ENCODE measurements at places on chromosomes 16 and 17.

- peak; percentile 76 for DNase-seq
Measured at GRCh38 chr17:6913608-6914443, 82.0 kb upstream of the ALOX12 start.

DNA sequence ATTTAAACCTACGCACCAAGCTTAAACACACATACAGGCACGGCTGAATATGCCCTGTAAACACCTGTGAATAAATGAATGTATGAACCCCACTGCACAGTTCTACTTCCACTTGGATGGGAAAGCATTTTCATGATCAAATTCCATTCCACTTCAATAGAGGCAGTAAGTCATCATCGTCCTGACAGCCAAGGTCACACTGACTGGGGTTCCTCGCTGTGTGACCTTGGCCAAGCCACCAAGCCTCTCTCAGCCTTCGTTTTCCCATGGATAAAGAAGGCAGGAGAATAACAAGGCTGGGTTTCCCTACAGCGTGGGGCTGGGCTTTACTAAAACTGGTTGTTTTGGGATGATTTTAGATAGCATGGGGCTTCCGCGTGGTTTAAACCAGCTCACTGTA is 82.8 kb downstream of the TBC1D16 start:
- no peak for DNase-seq

DNA sequence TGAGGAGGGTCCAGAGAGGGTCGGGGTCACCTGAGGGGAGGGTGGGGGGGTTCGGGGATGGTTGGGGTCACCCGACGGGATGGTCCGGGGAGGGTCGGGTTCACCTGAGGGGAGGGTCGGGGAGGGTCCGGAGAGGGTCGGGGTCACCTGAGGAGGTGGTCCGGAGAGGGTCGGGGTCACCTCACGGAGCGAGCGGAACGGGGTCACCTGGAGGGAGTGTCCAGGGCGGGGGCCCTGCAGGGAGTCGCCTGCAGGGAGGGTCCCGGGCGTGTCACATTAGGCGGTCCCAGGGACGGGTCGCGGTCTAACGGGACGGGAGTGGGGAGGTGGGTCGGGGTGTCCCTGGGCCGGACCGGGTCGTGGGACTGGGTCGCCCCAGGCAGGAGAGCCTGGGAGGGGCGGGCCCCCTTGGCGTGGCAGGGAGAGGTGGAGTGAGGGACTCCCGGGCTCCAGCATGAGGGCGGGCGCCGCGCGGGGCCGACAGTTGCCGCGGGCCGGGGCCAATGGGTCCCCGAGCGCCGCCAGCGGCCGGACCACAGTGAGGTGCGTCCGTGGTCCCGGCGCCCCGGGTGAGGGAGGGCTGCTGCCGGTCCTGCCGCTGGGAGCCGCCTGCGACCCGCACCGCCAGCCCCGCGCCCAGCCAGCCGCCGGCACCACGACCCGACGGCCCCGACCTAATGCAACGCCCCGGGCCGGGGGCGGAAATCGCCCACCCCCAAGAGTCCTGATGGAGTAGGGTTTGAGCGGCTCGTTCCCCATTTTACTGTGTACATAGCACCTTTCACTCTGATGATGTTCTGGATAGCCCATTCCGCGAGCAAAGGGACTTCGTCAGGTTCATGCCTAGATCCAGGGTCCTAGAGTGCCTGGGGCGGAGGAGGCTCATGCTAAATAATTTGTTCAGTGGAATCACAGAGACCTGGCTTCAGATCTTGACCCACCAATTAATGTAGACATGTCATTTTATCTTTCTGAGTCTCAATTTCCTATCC is 1.2 kb upstream of the ABCA3 start:
- DNase-seq, result no peak

DNA sequence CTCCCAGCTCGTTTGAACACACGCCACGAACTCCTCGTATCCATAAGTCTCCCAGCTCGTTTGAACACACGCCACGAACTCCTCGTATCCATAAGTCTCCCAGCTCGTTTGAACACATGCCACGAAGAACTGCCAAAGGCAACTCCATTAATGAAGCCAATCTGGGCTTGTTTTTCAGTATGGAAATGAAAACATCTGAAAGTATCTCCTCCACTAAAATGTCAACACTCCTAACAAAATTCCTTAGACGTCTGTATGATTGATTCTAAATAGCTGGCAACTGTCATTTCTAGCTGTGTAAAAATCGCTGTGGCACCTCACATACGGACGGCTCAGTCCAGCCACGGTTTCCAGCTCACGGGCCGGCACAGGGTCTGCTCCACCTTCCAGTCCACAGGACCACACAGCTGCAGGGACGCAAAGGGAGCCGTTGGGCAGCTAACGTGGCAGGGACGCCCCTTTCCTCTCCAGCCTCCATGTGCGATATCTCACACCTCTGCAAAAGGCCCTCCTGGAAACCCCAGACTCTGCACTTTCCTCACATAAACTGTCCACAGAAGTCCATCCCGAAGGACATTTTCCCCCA is 67.1 kb upstream of the METRNL start:
- no peak for DNase-seq

DNA sequence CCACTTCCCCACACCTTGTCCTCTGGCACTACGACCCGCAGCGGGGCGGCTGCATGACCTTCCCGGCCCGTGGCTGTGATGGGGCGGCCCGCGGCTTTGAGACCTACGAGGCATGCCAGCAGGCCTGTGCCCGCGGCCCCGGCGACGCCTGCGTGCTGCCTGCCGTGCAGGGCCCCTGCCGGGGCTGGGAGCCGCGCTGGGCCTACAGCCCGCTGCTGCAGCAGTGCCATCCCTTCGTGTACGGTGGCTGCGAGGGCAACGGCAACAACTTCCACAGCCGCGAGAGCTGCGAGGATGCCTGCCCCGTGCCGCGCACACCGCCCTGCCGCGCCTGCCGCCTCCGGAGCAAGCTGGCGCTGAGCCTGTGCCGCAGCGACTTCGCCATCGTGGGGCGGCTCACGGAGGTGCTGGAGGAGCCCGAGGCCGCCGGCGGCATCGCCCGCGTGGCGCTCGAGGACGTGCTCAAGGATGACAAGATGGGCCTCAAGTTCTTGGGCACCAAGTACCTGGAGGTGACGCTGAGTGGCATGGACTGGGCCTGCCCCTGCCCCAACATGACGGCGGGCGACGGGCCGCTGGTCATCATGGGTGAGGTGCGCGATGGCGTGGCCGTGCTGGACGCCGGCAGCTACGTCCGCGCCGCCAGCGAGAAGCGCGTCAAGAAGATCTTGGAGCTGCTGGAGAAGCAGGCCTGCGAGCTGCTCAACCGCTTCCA is 2.6 kb downstream of the METTL26 start:
- DNase-seq, result no peak

DNA sequence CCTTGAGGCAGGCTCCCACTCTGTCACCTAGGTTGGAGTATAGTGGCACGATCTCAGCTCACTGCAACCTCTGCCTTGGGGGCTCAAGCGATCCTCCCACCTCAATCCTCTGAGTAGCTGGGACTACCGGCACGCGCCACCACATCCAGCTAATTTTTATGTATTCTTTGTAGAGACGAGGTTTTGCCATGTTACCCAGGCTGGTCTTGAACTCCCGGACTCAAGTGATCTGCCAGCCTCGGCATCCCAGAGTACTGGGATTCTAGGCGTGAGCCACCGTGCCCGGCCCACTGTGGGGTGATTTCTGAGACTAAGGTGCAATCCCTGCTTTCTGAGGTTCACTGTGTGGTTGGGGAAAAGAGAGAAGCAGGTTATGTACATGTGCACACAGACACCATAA is 12.0 kb upstream of the SLC12A3 start:
- DNase-seq, result no peak

GRCh38 chr17:67041941-67042899 is 2.1 kb upstream of the CACNG1 start:
- no peak for DNase-seq

DNA sequence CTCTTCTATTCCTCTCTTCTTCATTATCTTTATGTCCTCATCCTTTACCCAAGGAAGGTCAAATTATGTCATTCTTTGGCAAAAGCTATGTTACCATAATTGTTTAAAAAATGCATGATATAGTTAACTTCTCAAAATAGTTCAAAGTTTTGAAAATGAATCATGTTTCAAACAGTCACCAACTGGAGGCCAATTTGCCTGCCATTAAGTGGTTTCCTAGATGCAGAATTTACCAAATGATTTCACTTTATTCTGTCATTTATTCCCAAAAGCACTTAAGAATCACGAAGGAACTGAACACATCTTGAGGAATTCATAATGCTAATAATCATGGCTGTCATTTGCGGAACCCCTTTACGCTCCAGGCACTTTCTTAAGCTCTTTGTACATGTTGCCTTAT is 190.9 kb upstream of the CDH11 start:
- no peak for DNase-seq

GRCh38 chr17:65851965-65852736 is 290.7 kb upstream of the AXIN2 start:
- no peak for DNase-seq

GRCh38 chr16:23156946-23157460 is 7.8 kb upstream of the USP31 start:
- DNase-seq, result no peak

GRCh38 chr16:27748868-27749546 is 199.1 kb downstream of the KATNIP start:
- no peak for DNase-seq

DNA sequence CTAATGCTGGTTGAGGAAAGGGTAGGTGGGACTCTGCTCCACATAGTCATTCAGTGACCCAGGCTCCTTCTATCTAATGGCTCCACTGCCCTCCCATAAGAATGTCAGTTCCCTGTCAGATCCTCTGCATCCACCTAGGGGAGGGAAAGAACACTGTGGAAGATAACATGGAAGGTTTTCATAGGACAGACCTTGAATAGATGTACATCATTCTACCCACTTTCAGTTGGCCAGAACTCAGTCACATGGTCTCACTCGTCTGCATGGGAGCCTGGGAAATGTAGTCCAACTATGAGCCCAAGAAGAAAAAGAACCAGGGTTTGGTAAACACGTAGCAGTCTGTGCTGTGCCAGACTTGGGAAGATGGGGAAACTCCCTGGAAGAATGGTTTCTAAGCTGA is 27.1 kb upstream of the SCNN1B start:
- DNase-seq, result no peak

DNA sequence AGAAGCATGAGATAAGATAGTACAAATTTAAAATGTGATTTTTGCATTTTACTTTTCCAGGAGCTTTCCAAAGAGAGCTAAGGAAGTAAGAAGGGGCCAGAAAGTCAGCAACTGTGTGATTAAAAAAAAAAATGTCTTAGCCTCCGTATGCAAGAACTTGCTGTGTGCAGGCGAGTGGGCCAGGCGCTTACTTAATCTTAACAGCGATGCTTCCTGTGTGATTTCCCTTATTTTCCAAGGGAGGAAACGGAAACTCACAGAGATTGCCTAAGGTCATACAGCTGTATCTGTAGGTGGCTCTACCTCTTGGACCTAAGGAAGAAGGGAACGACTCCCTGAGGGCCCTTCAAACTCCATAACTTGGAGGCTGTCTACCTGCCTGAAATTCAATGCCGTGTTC is 11.1 kb downstream of the HS3ST3B1 start:
- no peak for DNase-seq

DNA sequence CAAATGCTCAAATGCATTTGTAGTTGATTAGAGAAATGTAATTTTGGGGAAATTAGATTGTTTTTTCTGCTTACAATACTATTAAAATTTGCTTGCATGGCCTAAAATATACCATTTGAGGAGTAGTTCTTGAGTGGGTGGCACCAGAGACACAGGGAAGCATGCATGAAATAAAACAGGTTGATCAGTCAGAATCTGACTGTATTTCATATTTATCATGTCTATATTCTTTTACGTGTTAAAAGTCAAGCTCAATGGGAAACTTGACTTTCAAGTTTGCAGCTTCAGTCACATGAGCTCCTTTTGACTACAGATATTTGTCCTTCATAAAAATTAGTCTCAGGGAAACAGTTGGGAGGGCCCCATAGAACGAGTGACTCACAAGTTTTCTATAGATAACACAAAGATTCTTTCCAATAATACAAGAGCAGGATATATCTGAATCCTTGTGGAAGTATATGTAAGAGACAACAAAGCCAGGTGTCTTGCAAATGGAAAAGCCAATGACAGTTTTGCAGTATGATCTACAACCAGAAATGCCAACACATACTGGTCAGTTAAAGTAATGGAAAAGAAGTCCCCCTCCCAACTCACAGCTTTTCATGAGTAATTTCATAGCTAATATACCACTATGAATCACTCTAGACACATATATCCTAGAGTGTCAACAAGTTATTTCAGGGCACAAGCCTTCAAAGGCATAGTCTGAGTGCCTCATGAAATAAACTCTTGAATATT is 42.2 kb upstream of the CORO6 start:
- no peak for DNase-seq

GRCh38 chr16:10245002-10245401 is 62.8 kb upstream of the GRIN2A start:
- no peak for DNase-seq

- DNase-seq, result no peak
Measured at GRCh38 chr17:66255112-66255511, 25.9 kb upstream of the APOH start.

DNA sequence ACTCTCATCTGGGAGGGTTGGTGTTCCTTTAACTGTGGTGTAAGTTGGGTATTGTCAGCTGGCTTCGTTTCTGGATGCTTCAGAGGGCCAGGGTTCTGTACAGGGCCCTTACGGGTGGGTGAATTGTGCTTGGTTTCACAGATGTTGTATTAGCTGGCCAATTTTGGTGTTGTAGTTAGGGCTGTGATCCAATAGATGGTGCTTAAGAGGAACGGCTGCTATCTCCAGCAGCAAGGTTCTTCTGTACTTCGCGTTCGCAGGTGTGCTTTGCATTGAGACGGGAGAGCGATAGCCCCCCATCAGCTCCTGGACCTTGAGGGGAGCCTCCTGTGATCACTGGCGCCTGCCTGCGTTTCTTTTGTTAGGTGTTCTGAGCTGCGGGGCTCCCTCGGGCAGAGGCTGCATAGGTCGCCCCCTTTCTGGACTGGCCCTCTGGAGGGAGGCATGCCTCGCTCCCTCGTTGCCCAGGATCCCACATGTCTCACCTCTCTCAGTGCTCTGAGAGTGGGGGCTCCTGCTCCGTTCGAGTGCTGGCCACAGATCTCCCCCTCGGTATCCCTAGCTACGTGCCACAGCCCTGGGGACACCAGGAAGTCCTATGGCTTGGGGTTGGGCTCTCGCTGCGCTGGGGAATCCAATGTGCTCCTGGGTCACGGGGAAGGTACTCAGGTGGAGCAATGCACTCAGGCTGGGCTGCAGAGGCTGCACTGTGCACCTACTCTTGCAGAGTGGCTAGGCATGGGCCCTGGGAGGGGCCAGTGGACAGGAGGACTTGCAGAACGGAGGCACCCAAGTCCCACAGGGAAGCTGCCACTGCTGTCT is 837 bp upstream of the PRDM7 start:
- DNase-seq, result peak; percentile 12

DNA sequence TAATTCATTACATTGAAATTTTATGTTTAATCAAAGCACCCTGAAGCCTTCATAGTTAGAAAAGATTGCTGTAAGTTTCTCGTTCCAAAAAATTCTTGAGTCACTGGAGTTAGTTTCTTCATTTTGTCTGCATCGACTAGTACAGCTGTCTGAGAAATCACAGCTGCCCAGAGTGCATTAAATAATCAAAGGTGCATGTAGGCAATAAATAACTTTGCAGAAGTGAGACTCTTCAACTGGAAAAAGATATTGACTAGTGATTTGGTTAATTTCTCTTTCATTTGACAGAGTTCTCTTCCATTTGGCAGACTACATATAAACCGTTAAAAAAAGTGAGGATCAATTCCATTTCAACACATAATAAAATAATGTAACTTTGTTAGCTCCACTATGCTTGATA is 234.0 kb downstream of the CNTNAP4 start:
- DNase-seq, result no peak

GRCh38 chr17:63335831-63336230 is 110.3 kb downstream of the CYB561 start:
- DNase-seq, result no peak

Data from stimulated activated CD4-positive, alpha-beta T cell treated with anti-CD3 and anti-CD28 coated beads, TNF-alpha, amount 100 ng/mL, for 24 hours (primary cell).